NCI-H1436 treated with DMSO at 0.1 percent for 48 hours (cell line): ENCODE measurements at places on chromosomes 2 and 18.

GRCh38 chr2:74332550-74333174 is 10.6 kb downstream of the SLC4A5 start:
- DNase-seq: no peak

DNA sequence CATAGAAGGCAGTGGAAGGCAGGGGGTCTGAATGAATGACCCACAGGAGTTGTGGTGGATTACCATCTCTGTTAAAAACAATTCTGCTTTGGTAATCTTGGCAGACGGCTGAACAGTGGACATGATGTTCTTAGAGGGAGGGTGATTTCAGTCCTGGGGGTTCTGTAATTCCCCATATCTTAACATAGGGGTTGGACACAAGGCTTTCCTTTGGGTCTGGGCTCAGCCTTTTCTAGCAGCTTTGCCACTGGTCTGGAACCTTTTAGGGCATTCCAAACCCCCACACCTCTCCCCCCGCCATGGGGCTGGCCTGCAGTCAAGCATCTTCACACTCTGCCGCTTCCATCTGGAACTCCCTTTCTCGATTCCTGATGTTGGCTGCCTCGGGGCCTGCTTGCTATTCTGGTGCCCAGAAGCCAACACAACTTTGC is 50.3 kb downstream of the RPL37A start:
- DNase-seq: no peak

DNA sequence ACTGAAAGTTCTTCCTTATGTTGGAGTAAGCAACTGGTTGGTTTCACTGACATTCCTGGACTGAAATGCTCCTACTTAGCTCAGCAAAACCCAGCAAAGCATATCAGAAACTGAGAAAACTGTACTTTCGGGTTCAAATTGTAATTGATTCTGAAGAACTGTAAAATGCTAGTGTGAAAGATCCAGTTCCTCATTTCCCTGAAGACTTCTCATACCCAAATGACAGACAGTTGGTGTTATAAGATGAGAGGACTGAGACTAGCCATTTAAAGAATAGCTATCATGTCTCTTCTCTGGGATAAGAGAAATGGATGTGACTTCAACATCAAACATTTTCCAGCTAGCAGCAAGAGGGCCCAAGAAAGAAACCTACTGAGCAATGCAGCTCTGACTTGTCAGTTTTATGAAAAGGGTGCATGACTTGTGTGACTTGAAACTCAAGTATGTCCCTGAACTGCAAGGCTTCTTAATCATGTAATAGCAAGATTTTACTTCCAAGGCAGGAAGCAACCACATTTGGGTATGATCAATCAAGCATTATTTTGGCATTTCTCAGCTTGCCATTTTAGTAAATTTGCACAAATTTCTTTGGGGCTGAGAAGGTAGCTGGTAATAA is 420.3 kb upstream of the MMADHC start:
- DNase-seq: no peak

- DNase-seq: no peak
Observed at GRCh38 chr2:71474116-71474743, 20.9 kb downstream of the DYSF start.

- DNase-seq: no peak
Observed at GRCh38 chr2:12304564-12305171, 412.1 kb upstream of the TRIB2 start.

GRCh38 chr18:43596105-43596712 is 318.9 kb upstream of the SYT4 start:
- DNase-seq: peak; percentile 31

GRCh38 chr18:60892441-60892840 is 440.8 kb upstream of the CDH20 start:
- no peak for DNase-seq

DNA sequence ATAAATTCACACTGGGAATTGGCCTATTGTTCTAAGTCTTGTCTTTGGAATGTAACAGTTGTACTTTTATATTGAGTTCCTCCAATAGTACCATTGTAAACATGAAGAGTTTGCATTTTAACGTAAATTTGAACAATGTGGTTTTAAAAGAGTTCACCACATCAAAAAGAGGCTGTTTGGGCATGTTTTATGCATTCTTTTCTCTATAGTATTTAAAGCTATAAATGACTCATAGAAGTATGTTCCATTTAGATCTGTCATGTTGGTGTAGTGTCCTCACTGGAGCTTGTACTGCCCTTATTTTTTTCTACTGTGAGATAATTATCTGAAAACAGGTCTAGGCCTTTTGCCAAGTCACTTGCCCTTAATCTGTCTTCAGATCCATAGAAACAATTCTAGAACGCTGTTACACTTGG is 141.9 kb downstream of the RHBDD1 start:
- DNase-seq: no peak

GRCh38 chr2:42183775-42184174 is 14.6 kb downstream of the EML4 start:
- DNase-seq: no peak

DNA sequence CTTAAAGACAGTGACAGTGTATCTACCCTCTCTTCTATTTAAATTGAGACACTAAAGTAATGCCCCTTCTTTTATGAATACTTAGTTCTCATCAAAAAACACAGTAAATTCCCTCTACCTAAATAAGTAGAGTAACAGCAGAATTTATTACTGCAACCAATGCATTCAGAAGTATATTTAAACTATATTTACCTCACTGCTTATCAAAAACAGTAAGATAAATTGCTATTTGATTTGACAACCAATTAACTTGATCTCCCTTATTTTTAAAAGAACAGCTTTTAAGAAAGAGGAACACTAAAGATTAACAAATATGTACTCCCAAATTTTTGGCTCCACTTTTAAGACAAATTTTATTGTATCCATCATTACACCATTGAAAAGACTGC is 4.8 kb downstream of the SATB2 start:
- DNase-seq: no peak

DNA sequence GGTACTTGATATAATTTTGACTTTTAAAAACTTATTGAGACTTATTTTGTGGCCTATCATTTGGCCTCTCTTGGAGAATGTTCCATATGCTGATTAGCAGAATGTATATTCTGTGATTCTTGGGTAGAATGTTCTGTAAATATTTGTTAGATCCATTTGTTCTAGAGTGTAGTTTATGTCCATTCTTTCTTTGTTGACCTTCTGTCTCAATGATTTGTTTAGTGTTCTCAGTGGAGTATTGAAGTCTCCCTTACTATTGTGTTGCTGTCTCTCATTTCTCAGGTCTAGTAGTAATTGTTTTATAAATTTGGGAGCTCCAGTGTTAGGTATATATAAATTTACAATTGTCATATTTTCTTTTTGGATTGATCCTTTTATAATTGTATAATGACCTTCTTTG is 349.6 kb upstream of the CWC22 start:
- DNase-seq: no peak

GRCh38 chr2:181586569-181587081 is 70.3 kb downstream of the CERKL start:
- peak; percentile 65 for DNase-seq

DNA sequence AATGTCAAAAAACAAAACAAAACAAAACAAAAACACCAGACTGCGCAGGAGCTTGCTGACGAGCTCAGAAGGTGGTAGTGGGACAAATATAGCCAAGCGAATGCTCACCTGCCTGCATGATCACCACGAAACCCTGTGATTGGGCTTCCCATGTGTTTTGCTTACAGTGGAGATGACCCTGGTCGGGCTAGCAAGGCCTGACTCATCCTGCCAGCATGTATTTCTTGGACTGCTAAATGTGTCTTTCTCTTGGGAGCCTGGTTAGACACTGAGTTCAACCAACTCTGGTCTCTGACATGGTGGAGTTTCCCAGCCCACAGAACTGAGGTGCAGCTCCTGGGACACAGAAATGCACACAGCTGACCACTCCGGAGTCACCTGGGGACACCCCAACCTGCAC is 30.7 kb upstream of the DUSP2 start:
- no peak for DNase-seq

- DNase-seq: no peak
Observed at GRCh38 chr2:45169339-45170190, 160.3 kb upstream of the SIX2 start.

DNA sequence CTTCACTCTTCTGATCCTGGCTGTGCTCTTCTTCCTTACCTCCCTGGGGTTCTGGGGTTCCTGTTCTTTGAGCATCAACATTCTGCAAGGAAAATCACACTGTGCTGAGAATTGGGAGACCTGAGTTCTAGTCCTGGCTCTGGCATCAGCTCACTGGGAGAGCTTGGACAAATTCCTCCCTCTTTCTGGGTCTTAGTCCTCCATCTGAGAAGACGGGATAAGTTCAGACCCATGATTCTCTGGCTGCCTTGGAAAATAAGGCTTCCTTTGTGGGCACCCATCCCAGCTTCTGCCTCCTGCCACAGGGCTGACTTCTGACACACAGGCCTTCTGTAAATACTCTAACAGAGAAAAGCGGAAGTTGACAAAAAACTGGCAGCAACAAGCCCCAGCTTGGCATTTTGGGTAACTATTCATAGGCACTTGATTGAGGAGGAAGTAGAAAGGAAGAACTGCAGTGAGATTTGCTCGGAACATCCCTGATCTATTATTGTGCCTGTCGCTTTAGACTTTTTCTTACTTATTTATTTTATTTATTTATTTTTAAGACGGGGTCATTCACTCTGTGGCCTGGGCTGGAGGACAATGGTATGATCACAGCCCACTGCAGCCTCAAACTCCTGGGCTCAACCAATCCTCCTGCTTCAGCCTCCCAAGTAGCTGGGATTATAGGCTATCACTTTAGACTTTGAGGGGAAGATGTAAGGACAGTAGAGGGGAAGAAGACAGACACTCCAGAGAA is 7.9 kb downstream of the PCBP1 start:
- DNase-seq: no peak

DNA sequence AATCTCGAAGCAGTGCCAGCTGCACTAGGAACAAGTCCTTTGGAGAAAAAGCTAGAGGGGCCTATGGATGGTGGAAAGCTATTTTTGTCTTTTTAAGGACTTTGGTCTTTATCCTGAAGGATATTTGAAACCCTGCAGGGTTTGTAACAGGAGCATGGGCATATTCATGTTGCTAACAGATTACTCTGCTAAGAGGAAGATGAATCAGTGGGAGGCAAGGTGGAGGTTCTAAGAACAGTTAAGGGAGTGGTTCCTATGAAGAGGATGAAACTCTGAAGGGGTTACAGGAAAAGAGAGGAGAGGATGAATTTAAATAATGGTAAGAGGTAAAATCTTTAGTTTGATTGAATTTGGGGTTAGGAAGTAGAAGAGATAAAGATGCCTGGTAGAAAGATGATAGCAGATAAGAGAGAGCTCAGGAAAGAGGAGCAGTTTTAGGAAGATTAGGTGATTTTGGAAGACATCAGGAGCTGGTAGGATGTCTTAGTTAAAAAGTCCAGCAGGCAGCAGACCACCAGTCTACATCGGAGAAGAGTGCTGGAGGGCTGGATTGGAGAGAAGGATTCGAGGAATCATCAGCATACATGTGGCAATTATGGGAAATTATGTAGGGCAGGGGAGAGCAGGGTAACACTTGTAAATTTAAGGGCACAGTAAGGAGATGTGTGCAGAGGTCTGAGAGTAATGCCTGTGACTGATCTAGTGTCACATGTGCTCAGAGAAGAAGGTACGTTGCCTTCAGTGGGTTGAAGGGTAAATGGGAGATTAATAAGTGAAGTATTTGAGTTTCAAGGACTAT is 39.3 kb upstream of the C1GALT1C1L start:
- no peak for DNase-seq

DNA sequence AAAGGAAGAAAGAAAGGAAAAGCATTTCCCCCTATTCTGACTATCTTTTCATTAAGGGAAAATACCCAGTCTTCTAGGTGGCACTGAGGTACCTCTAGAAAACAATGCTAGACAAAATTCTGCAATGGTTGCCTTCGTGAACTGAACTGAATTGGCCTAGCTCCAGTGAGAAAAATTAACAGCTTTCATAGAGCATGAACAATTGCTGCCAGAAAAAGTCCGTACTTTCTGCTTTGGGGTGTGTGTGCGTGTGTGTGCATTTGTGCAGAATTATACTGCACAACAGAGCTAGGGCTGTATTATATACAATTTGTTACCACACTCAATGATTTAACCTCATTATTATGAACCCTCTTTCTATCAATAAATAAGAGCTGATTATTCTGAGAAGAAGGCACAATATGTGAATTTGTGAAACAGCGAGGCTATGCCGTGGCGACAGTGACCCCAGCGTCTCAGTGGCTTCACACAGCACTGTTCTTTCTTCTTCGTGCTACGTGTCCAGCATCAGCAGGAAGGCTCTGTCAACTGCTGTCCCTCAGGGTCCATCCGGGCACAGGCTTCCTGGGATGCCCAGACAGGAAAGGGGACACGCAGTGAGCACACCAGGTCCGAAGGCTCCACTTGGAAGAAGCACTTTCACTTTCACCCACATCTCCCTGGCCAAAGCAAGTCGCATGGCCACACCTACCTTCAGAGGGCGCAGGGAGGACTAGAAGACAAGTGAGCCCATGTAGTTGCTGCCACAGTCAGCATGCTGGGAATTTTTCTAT is 47.5 kb downstream of the PTGR3 start:
- DNase-seq: peak; percentile 37

DNA sequence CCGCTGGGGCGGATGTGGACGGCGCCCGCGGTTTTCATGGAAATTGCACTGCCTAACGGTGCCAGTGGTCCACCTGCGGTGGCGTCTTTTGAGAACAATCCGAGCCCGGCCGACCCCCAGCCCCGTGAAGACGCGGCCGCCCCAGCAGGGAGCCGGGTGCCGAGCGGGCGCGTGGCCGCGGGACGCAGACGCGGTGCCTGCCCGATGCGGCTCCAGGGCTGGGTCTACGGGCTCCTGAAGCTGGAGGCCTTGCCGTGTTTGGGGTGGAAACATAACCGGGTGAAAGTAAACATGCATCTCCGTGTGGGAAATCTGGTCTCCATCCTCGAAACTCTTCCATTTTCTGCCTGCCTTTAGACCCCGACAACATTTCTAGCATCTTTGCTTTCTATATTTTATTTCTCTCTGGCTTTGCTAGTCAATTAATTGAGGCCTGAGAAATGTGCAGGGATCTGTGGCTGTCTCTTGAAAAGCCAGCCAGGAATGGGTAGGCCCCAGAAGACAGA is 572 bp downstream of the INPP4A start:
- DNase-seq: no peak

DNA sequence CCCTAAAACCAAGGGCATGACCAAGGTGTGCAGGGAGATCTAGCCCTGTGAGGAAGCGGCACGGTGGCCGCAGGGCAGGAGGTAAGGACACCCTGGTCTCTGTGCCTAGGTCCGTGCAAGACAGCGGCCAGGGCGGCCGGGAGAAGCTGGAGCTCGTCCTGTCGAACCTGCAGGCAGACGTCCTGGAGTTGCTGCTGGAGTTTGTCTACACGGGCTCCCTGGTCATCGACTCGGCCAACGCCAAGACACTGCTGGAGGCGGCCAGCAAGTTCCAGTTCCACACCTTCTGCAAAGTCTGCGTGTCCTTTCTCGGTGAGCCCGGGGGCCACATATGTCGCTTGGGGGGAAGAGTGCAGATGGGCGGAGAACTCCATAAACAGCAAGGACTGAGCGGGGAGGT is 235.4 kb downstream of the ATAD2B start:
- DNase-seq: no peak

GRCh38 chr18:38454764-38455469 is 889.3 kb upstream of the CELF4 start:
- no peak for DNase-seq

- DNase-seq: no peak
Observed at GRCh38 chr2:145757503-145758246, 1237.8 kb upstream of the ZEB2 start.

GRCh38 chr2:6181525-6181924 is 489.3 kb downstream of the SOX11 start:
- DNase-seq: no peak
